ENCODE measurements at places on chromosomes 13 and 19.

GRCh38 chr19:37227996-37228395 is 10.0 kb downstream of the ZNF383 start:
- DNase-seq = peak; percentile 67

DNA sequence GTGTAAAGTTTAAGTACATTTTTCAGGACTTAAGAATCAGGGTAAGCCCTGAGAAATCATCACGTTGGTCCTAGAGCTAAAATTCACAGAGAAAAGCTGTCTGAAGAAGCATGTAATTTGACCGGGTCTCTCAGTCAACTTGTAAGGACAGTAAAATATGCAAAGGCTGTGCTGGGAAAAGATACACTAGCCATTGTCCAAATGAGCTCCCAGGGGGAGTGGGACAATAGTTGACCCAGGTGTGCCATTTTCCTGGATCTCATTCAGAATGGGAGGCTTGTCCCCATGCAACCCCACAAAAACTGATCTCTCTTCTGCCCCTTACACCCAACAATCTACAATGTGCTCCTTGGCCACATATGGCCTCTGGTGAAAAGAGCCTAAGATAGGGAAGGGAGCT is 437.9 kb downstream of the KLF12 start:
- DNase-seq = no peak

DNA sequence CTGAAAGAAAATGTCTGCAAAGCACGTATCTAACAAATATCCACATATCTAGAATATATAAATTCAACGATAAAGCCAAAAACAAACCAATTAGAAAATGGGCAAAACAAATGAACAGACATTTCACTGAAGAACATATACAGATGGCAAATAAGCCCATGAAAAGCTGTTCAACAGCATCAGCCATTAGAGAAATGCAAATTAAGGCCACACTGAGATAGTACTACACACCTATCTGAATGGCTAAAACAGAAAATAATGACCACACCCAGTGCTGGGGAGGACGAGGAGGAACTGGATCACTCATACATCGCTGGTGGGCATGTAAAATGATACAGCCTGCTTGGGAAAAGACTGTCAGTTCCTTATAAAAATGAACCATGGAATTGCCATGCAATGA is 32.0 kb downstream of the PDCD5 start:
- no peak for DNase-seq

DNA sequence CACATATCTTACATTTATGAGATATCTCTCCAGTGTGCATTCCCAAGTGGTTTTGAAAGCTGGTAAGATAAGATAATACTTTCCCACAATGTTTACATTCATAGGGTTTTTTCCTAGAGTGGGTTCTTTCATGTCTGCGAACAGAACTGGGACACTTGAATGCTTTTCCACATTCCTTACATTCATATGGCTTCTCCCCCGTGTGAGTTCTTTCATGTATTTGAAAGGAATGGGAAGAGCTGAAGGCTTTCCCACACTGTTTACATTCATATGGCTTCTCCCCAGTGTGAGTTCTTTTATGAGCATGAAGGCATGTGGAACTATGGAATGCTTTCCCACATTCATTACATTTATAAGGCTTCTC is 19.7 kb downstream of the ZNF433 start:
- DNase-seq = no peak

DNA sequence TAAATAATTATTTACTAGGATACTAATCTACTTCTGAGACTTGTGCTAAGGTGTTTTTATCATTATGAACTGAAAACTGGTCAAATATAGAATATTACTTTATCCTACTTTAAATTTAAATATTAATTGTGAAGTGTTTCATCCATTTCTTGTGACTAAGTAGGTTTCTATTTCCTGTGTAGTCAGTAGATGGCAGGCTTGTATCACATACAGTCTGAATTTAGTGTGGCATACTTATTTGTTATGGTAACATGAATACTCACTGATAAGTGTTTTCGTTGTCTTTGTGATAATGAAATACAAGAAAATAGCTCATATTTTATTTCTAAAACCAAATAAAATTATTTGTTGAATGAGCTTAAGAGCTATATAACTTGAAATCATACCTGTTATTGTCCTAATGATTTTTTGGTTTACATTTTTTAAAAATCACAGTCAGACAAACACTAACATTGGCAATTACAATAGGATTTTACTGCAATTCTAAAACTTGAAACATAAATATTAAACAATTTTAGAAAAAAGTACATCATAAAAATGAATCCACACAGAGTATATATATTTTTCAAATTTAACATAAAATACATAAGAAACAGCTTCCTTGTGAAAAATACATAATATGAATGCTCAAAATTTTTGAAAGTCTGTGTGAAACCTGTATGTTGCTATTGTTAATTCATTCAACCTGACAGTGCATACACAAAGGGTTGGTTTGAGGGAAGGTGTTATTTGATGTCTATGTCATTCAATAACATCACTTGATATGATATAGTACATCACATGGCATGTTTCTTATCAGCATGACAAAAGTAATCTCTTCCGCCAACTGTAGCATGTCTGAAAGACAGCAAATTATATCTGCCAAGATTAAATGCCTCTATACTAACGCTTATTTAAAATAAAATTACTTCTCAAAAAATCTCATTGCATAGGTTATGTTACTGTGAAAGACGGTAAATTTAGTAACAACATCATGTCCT is 904.8 kb upstream of the PCDH20 start:
- DNase-seq = peak; percentile 62

GRCh38 chr13:25171517-25172302 is at the start of gene AMER2:
TSS of gene AMER2 (minus strand) at chr13:25172288. CDS start at chr13:25171619, 669 bp downstream.
- DNase-seq = peak; percentile 84

GRCh38 chr19:8253678-8254077 is 44.5 kb downstream of the CERS4 start:
- no peak for DNase-seq

- DNase-seq = no peak
Observed at GRCh38 chr13:90723381-90723780, 624.1 kb upstream of the MIR17HG start.

DNA sequence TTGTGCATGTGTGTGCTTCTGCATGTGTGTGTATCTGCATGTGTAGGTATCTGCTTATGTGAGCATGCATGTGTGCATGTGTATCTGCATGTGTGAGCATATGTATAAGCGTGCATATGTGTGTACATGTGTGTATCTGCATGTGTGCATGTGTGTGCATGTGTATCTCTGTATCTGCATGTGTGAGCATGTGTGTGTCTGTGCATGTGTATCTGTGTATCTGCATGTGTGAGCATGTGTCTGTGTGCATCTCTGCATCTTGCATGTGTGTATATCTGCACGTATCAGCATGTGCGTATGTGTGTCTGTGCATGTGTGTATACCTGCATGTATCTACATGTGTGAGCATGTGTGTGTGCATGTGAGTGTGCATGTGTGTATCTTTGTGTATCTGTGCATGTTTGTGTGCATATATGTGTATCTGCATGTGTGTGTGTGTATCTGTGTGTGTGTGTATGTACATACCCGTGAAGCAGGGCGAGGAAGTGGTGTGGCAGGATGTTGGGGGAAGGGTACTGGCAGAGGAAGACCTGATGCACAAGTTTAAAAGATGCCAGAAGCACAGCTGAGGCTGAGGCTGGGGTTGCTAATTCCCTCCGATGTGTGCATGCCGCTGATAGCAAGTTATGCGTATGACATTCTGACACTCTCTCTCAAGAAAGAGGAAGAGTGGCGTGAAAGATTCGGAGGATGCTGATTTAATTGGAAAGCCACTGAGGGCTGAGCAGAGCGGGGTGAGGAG is 64.2 kb downstream of the TEX29 start:
- no peak for DNase-seq

DNA sequence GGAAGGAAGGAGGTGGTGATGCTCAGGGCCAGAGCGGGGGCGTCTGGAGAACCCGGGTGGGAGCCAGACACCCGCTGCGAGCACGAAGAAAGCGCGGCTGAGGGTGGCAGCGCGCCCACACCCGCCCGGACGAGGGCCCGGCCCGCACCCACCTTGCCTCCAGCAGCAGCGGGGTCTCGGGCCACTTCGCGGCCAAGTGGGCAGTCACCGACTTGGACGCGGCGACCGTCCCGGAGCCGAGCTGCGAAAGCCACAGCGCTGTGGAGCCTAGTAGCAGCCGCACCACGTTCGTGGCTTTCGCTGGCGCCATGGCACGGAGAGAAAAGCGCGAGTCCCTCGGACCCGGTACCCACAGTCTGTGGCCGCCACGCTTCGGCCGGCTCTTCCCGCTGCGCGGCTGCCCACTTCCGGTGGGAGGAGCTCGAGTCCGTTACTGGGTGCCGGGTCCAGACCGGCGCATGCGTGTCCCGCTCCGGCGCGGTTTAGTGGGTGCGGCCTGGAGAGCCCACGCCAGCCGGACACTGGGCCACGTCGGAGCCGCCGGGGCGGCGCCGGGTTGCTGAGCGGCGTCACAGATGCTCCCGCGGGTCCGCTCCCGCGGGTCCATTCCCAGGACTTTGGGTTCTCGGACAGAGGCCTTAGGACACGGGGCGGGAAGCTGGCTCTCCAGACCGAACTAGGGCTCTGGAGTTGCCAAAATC is at the start of gene UGGT2:
Gene UGGT2 (minus strand): TSS at position 399 of the 701 bp plus-strand sequence. CDS start 89 bp downstream, at position 310.
- DNase-seq = peak; percentile 95

DNA sequence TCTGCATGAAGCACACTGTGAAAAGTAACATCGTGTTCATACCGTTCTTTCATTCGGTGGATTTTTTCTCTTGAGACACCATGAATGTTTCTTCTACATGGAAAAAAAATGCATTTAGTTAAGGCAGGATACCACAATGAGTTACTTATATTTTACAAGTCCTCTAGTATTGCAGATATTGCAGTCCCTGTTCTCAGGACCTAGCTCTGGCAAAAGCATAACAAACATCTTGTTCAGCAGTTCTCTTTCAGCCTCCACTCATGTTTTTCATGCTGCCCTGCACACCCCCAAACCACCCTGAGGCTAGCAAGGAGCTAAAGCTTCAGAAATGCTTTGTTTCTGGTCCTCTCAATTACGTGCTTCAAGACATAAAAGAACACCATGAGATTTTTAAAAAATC is 24.8 kb downstream of the N4BP2L1 start:
- DNase-seq = no peak

GRCh38 chr19:1206864-1207450 is 1.4 kb downstream of the STK11 start:
- DNase-seq = no peak

DNA sequence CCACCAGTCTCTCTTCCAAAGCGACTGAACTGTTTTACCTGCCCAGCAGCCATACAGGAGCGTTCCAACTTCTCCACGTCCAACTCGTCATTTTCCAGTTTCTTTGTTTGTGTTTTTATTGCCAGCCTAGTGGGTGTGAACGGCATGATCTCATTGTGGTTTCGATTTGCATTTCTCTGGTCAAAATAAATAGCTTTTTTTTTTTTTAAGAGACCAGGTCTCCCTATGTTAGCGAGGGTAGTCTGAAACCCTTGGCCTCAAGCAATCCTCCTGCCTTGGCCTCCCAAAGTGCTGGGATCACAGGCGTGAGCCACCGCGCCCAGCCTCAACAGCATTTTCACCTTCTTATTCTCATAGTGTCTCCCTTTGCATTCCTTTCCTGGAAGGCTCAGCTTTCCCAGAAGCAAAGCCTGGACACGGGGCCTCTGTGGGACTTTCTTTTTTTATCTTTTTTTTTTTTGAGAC is 4.2 kb upstream of the JSRP1 start:
- DNase-seq = no peak

GRCh38 chr19:2848616-2849015 is 7.3 kb downstream of the ZNF555 start:
- no peak for DNase-seq

DNA sequence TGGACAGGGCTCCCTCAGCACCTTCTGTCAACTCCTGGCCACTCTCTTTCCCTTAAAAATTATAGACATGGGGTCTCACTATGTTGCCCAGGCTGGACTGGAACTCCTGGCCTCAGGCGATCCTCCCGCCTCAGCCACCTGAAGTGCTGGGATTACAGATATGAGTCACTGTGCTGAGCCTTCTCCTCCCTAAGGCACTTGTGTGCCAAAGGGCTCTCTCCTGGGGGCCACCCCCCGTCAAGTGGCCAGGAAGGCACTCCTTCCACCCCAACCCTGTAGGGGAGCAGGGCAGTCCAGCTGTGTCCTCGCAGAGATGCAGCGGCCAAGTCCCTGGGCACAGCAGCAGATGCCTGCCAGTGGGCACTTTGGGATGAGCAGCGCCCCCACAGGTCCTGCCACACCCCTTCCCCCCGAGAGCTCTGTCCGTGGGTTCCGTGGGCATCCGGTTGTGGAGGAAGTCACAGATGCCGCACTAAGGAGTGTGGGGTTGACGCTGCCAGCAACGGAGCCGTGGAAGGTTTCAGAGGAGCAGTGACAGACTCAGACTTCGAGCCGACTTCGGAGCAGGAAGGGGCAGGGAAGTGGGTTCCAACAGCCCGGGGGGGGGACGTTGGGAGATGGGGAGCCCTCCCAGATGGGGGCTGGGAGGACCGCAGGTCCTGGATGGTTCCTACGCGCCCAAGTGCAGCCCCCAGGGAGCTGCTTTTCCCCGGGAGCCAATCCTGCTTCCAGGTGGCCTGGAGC is 3.3 kb upstream of the UQCR11 start:
- DNase-seq = no peak

- DNase-seq = peak; percentile 87
Observed at GRCh38 chr19:19145684-19146608, 7.7 kb upstream of the TMEM161A start.

DNA sequence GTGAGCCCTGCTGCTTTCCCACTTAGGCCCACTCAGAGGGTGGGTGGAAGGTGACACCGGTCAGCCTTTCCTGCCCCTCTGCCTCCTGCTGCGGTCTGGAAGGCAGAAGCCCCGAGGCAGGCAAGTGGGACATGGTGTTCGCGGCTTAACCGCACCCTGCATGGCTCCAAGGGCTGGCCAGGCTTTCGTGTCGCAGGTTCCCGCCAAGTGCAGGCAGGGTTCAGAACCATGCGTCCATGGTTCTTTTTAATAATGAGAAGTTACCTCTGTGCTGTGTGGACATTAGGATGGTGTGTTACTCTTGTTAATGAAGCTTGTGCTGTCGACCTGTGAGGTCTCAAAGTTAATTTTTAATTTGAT is 986 bp downstream of the DGKH start:
- DNase-seq = no peak

DNA sequence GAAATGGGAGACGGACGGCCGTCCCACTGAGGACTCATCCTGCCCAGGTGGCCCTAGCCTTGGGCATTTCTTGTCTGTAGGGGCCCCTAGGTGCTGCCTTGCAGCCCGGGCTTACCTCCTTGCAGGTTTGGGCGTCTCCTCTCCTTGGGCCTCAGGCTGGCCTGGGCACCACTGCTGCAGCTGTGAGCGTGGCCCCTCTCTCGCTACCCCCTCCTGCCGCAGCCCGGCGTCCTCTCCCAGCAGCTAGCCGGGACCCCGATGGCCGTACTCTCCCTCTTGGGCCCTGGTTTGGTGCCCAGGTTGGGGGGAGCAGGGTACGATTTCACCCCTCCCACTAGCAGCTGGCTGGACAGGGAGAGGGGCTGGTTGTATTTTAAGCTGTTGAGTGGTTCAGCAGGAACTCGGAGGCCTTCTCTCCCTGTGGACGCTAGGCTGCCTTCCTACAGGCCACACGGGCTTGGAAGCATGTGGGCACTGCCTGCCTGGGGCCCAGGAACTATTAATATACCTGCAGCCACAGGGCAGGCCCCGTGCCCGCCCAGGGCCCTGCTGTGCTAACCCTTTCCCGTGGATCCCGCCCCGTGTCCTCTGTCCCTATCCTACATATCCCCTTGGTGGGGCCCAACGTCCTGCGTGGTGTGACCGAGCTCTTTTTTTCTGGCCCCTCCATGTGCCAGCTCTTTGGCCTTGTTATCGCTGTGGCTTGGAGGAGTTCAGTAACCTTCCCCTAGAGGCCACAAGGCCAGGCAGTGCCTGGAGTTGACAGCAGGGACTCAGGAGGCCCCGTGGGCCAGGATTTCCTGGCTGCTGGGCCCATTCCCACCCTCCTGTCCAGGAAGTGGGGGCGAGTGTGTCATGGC is 11.7 kb downstream of the NDUFB7 start:
- DNase-seq = no peak
